ENCODE measurements at places on chromosomes 16 and 17.

GRCh38 chr17:59485946-59486345, 79.5 kb upstream of the DHX40 start:
- no peak for DNase-seq

GRCh38 chr16:77290451-77291115, 91.4 kb downstream of the SYCE1L start:
- no peak for DNase-seq

DNA sequence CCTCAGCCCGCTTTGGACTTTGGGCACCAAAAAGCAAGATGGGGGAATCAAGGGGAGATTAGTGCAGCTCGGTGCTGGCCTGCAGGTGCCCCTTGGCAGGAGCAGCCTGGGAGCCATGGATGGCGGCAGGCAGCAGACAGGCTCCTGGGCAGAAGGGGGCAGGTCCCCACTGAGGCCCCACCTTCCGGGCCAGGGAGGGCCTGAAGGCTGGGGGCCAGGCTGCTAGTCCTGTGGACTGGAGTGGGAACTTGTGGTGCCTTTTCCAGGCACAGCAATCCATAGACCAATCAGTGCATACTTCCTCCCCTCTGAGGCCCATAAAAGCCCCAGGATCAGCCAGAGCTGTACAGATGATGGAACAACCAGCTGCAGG, 64.0 kb downstream of the USP32 start:
- no peak for DNase-seq

DNA sequence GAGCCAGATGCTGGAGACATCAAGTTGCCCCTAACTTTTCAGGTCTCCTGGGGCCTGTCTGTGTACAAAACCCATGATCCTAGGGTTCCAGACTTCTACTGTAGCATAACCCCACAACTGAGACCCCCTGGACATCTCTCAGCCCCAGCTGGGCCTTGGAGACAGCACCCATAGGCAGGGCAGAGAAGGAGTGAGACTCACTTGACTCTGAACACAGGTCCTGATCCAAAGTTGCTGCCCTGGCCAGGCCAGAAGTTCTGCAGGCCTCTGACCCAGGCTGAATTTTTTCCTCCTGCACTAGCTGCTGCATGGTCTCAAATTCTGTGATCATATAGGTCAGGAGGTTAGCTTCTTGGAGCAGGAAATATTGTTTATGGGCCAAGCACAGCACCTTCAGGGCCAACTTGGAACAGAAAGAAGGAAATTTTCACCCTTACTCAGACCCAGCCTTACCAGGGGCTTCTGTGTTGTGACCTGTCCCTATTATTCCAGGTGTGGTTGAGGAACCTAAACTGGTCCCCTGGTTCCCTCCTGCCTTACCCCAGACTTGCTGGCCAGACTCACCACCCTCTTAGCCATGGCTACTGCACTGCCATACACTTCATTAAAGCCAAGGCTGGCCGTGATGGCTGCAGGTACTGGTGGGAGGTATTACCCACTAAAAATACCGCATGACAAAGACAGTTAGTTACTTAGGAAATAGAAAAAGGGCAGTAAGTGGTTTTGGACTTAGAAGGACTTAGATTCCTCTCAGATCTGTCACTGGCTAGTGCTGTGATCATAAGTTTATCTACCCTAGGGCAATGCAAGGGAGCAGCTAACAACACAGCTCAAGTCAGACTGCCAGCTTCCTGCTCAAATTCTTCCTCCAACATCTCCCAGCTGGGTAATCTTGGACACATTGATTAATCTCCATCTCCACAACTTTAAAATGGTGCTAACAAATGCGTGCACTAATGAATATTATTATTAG, 2180.1 kb downstream of the TP53TG3F start:
- DNase-seq = no peak

GRCh38 chr16:50213939-50214519, 52.3 kb upstream of the ADCY7 start:
- DNase-seq = no peak

- DNase-seq = no peak
Measured at GRCh38 chr16:51759329-51759728, 608.3 kb upstream of the SALL1 start.

DNA sequence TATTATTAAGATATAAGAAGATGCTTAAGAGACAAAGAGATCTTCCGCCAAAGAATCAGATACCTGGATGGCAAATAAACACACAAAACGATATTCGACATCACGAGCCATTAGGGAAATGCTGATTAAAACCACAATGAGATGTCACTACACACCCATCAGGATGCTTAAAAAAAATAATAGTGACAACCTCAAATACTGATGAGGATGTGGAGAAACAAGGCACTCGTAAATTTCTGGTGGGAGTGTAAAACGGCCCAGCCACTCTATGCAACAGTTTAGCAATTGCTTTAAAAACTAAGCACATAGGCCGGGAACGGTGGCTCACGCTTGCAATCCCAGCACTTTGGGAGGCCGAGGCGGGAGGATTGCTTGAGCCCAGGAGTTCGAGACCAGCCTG, 39.4 kb downstream of the TBC1D16 start:
- DNase-seq = no peak

DNA sequence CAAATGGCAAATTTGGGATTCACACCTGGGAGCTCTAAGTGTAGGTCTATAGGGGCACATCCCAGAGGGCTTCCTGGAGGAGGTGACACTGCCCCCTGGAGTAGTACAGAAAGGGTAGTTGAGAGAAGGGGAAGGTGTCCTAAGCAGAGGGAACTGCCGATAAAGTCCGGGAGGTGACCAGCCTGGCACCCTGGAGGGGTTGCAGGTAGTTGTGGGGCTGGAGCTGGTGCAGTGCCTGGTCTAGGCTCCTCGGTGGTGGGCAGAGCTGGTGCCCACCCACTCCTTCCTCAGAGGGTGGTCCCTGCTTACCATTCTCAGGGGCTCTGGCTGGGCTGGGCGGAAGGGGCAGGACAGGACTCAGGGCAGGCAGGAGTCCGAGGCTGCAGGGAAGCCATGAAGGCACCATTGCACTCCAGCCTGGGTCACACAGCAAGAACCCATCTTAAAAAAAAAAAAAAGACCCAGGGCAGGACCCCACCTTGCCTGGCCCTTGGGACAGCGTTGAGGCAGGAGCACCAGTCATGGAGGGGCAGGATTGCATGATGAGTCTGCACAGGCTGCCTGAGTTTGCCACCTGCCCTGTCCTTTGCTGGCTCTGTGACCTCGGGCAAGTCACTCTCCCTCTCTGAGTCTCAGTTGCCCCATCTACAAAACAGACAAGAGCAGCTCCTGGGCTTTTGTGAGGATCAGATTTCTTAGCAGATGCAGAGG, 43.8 kb downstream of the LAT start:
- DNase-seq = no peak

GRCh38 chr16:649631-650030, 466 bp downstream of the WDR90 start:
- no peak for DNase-seq

- peak; percentile 30 for DNase-seq
Measured at GRCh38 chr16:69839240-69839688, 77.1 kb downstream of the WWP2 start.

GRCh38 chr16:54657058-54657708, 273.5 kb upstream of the IRX5 start:
- DNase-seq = no peak

DNA sequence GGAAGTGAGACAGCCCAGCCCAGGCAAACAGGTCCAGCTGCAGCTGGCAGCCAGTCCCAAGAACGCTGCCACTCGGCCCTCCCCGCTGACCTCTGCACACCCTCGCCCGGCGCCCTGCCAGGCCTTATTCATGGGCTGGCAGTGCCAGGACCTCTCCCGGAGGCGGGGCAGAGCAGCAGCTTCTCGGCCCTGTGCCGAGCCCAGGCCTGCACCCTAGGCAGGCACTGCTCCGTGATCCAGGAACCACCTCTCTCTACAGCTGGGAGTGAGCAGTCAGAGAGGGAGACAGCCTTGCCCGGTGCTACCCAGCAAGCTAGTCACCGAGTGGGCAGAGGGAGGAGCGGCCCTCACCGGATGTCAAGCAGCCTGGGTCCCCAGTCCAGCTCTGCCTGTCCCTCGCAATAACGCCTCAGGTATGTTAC, 79.9 kb upstream of the CBX4 start:
- peak; percentile 92 for DNase-seq

- no peak for DNase-seq
Measured at GRCh38 chr17:7393613-7394451, 493 bp downstream of the PLSCR3 start.

DNA sequence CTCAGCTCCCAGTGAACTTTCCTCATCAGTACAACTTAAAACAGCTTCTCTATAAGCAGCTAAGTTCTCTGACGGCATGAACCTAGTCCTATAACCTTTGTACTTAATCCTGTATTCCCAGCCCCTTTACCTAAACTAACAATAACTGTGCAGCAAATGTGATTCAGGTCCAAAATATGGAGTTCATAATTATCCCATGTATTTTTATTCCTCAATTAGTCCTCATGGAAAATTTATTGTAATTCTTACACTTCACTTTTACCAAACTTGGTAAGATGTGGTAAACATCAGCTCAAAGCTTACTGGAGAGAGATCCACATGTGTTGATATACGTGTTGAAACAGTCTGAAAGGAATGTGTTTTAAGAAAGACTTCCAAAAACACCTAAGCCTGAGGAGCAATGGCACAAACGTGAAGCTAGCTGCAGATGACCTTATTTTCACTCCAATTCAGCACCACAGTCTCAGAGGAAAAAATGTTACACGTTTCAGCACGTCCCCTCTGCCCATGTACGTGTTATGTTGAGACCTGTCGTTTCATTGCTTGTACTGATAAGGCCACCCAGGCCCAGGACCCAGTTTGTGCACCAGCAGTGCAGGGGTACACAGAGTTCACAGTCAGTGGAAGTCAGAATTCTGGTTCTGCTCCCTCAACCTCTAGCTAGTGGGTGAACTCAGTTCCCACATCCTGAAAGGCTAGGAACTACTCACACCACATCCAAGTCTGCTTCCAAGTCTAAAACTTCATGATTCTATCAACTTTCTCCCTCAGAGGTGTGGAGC, 7.1 kb downstream of the USP31 start:
- no peak for DNase-seq

DNA sequence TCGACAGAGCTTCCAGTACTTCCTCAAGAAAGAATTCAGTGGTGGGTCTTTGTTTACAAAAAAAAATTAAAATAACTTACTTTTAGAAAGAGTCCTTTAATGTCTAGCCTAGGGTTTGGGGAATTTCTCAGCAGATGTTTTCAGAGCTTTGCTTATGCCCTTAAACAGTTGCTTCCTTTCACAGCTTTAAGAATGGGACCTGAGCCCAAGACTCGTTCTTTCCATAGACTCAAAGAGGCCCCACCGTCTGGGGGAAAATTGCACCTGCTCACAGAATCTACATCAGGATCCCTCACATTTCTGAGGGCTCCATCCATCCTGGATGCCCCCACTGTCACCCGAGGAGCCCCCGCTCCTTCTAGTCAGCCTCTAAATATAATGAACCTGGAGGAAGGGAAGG, 60.0 kb downstream of the RGS9 start:
- DNase-seq = no peak

- DNase-seq = no peak
Measured at GRCh38 chr16:79717333-79718137, 117.0 kb upstream of the MAF start.

GRCh38 chr17:31299624-31300023, 2.6 kb upstream of the OMG start:
- no peak for DNase-seq

- no peak for DNase-seq
Measured at GRCh38 chr16:58384437-58385055, 7.7 kb upstream of the GINS3 start.

- DNase-seq = no peak
Measured at GRCh38 chr17:50632637-50633036, 2.0 kb upstream of the ABCC3 start.

DNA sequence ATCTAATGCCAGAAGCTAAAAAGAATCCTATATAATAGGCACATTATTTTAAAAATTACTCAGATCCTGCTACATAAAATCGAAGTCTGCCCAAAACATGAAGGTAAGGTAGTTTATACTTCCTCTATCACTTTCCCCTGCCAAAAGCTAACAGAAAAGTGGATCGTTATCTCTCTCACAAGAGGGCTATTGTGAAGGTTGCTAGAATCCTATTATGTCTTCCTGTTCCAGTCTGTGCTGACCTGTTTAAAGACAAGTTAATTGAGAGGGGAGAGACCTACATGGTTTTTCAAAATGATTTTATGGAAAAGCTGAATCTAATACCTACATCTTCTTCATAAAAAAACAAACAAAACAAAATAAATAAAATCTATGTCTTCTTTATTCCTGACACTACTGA, 1410.9 kb upstream of the CDH8 start:
- no peak for DNase-seq

DNA sequence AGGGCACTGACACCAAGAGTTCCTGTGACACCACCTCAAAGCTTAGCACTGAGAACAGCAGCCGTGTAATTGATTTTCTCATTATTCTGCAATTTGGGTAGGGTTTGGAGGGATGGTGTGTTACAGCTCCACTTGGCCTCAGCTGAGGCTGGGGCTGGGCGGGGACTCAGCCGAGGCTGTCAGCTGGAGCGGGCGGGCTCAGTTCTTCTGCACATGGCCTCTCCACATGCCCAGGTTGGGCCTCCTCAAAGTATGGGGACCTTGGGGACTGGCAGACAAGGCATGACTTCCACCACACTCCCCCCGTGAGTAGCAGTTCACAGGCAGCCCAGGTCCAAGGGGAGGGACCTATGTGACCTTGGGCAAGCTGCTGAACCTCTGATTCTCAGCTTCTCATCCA, 171.5 kb downstream of the IRF8 start:
- DNase-seq = no peak

- peak; percentile 76 for DNase-seq
Measured at GRCh38 chr17:8119581-8120519, 1.5 kb upstream of the ALOXE3 start.

DNA sequence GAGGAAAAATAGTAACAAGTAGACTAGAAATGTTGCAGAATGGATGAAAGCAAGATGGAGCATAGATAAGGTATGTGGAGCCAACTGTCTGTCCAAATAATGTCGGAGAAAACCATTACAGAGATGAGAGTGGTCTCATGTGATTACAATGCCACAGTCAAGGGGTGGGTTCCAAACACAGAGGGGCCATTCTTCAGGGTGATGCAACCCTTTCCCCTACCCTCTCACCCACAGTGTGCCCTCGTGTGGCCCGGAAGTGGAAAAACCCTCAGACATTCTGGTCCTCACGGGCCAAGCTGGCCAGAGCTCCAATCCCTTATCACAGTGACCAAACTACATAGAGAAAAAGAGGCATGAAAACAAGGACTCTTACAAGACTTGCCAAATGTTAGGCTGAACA, 17.7 kb upstream of the HS3ST3A1 start:
- no peak for DNase-seq

DNA sequence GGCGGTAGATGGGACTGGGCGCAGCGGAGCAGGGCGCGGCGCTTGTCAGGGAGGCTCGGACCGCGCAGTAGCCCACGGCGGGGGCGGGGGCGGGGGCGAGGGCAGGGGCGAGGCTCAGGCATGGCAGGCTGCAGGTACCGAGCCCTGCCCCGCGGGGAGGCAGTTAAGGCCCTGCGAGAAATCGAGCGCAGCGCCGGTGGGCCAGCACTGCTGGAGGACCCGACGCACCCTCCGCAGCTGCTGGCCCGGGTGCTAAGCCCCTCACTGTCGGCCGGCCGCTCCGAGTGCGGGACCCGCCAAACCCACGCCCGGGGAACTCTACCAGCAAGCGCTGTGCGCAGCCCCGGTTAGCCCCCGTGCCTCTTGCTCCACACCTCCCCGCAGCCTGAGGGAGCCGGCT, 90.2 kb upstream of the RPL38 start:
- no peak for DNase-seq

GRCh38 chr17:32288615-32289014, 23.0 kb downstream of the RHBDL3 start:
- DNase-seq = no peak
